Hindlimb muscle (tissue), 1 donor: ENCODE measurements at places on chromosomes 12 and 14. TPM values are rescaled to one million over a fixed set of nuclear protein-coding genes. Genes with fewer than 3 reads are reported as not detected.

Gene KLC1
- polyA plus RNA-seq, result 118 TPM

Gene TSHR
- polyA plus RNA-seq, result 0.84 TPM

Gene TPPP2
- polyA plus RNA-seq, result 0.72 TPM

Gene FAM186B
- polyA plus RNA-seq, result 2.7 TPM

Gene REP15
- 1.4 TPM for polyA plus RNA-seq
